ENCODE measurements at places on chromosomes 12 and 14.

- peaks cover 4% of the 10 kb centered on the region for H3K4me1 ChIP-seq
- no peaks in the 10 kb centered on the region for H3K27me3 ChIP-seq
- H3K27ac ChIP-seq, result no peak overlapping the region
- DNase-seq, result no peak
- no peaks in the 10 kb centered on the region for H3K36me3 ChIP-seq
Measured at GRCh38 chr14:77186911-77187648, 5.5 kb downstream of the TMEM63C start.

- H3K4me1 ChIP-seq, result no peaks in the 10 kb centered on the region
- no peak for DNase-seq
- H3K36me3 ChIP-seq, result no peaks in the 10 kb centered on the region
- no peak overlapping the region for H3K4me3 ChIP-seq
Measured at GRCh38 chr14:98665007-98665406, 607.0 kb downstream of the BCL11B start.

DNA sequence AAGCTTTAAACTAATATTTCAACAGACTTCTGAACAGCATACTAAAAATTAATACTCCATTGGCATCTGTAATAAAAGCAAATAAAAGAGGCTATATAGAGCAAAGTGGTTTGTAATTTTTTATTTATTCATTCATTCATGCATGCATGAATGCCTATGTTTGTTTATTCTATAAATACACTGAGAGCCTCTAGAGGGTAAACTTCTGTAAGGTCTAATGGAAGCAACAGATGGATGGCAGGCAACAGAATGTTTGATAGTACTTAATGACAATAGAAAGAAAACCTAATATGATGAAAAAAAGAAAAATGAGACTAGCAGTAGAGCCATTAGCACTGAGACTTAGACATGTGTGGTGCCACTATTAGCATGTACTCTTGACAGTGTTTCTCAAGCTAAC is 253.1 kb downstream of the CCDC91 start:
- no peak overlapping the region for H3K27ac ChIP-seq
- H3K4me3 ChIP-seq, result no peak overlapping the region
- no peaks in the 10 kb centered on the region for H3K36me3 ChIP-seq
- H3K4me1 ChIP-seq, result no peaks in the 10 kb centered on the region
- H3K27me3 ChIP-seq, result no peaks in the 10 kb centered on the region

DNA sequence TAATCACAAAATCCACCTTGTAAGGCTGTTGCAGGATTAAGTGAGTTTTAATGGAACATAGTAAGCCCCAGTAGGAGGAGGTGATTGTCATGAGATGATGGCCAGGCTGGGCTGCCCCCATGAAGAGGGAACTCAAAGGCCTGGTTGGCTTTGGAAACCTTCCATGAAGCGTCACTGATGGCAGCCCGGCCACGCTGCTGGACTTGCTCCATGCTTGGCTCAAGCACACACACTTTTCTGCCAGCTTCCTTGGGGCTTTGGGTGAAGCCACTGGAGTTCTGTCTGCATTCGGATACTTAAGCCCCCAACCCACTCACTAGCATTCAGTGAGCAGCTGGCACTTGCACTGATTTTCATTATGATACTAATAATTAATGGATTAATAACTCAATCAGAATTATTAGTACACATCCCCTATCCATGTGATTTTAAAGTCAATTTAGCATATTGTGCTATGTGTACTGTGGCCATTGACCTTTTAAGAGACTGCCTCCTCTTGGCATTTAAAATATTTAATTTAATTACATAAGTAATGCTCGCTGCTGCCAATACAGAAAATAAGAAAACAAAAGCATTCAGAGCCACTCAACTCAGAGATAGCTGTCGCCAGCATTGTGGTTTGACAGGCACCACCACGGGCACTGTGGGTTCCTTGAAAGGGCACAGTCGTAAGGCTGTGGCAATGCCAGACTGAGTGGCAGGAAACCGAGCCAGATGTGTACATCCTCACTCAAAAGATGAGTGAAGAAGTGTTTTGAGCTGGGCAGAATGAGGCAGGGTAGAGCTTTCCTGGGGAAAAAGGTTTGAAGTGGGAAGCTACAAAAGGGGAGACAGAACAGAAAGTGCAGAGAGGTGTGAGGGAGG is 15.9 kb downstream of the KRT85 start:
- no peaks in the 10 kb centered on the region for H3K27me3 ChIP-seq
- no peaks in the 10 kb centered on the region for H3K36me3 ChIP-seq
- no peak overlapping the region for H3K4me3 ChIP-seq
- no peak overlapping the region for H3K27ac ChIP-seq
- no peak for DNase-seq
- peaks cover 3% of the 10 kb centered on the region for H3K4me1 ChIP-seq

- peak; percentile 61 for DNase-seq
- H3K27me3 ChIP-seq, result no peaks in the 10 kb centered on the region
- H3K4me3 ChIP-seq, result no peak overlapping the region
- H3K36me3 ChIP-seq, result no peaks in the 10 kb centered on the region
Measured at GRCh38 chr12:96208346-96208745, 14.2 kb downstream of the ELK3 start.

- DNase-seq, result no peak
- peaks cover 15% of the 10 kb centered on the region for H3K4me1 ChIP-seq
- H3K4me3 ChIP-seq, result no peak overlapping the region
Measured at GRCh38 chr12:58529897-58530741, 390.2 kb downstream of the LRIG3 start.

- DNase-seq, result no peak
- peak overlapping the region; percentile 92 for H3K27ac ChIP-seq
- no peaks in the 10 kb centered on the region for H3K27me3 ChIP-seq
- H3K4me3 ChIP-seq, result no peak overlapping the region
- H3K4me1 ChIP-seq, result peaks cover 11% of the 10 kb centered on the region
Measured at GRCh38 chr12:5428332-5429221, 3.3 kb upstream of the NTF3 start.

DNA sequence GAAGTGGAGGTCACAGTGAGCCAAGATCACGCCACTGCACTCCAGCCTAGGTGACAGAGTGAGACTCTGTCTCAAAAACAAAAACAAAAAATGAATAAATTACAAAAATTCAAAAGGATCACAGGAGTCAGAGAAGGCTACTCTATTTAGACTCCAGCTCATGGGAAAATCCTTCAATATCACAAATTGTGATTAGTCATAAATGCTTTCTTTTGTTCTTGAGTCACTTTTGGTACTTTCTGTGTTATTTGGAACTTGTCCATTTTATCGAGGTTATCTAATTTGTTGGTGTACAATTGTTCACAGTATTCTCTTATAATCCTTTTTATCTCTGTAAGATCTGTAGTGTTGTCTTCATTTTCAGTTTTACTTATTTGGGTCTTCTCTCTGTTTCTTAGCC is 18.9 kb downstream of the ALDH2 start:
- H3K27ac ChIP-seq, result no peak overlapping the region
- no peak overlapping the region for H3K4me3 ChIP-seq
- H3K36me3 ChIP-seq, result peaks cover 70% of the 10 kb centered on the region
- H3K27me3 ChIP-seq, result no peaks in the 10 kb centered on the region
- H3K4me1 ChIP-seq, result no peaks in the 10 kb centered on the region

DNA sequence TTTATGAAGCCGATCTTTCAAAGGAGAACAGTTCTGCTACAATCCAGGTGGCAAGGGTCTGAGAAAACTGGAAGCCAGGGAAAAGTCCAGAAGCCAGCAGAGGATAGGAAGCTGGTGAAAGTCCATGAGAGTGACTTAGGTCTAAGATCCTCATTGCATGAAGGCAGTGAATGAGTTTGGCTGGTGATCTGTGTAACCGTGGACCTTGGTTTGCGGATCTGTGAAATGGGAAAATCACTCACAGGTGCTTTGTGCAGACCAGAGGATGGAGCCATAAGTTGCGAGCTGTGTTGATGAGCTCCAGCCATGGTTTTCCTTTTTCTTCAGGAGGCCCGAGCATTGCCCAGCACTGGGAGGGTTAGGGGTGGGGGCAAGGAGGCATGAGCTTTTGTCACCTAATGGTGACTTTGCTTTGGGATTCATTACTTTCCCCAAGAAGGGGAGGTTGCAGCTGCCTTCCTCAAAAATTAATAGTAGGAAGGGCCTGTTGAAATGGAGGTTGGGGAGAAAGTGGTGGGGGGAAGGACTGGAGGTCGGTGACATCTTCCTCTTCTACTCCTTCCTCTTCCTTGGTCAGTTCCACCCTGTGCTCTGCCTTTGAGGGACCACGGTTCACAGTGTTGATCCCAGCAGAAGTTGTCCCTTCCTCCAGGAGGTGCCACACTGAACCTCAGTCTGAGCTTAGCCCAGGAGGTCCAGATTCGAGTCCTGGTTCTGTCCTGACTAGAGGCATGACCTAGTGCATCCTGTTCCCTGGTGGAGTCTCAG is 20.3 kb upstream of the SERPINA6 start:
- no peak for DNase-seq
- H3K4me1 ChIP-seq, result no peaks in the 10 kb centered on the region
- H3K36me3 ChIP-seq, result no peaks in the 10 kb centered on the region
- no peak overlapping the region for H3K4me3 ChIP-seq
- H3K27ac ChIP-seq, result no peak overlapping the region
- no peaks in the 10 kb centered on the region for H3K27me3 ChIP-seq

DNA sequence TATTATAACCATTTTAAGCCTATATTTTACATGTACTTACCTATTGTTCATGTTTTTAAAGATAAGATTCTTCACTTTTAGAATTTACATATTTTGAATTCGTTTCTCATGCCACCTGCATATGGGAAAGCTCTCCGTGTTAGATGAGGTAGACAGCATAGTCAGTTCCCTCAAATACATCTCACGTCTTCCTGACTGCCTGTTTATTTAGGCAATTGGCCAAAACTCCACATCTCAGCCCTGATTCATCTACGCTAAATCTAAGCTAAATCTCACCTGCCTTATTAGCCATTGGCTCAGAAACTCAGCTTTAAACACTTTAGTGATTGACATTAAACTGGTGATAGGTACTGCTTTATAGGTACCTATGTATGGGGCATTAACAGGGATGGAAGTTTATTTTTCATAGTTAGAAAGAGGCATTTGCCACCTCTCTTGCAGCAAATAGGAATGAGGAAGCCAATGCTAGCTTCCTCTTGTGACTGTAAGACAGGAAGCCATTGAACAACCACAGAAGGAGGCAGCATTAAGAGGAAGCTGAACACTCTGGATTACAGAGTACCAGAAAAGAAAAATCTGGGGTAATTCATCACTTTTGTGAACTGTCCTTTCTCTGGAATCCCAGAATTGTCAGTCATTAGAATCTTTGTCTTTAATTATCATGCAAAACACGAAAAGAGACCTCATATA is 111.9 kb downstream of the LRFN5 start:
- no peaks in the 10 kb centered on the region for H3K27me3 ChIP-seq
- no peak for DNase-seq
- H3K4me1 ChIP-seq, result no peaks in the 10 kb centered on the region
- no peak overlapping the region for H3K27ac ChIP-seq

GRCh38 chr14:65566820-65567522 is 154.4 kb downstream of the FUT8 start:
- H3K27me3 ChIP-seq, result no peaks in the 10 kb centered on the region
- DNase-seq, result no peak
- no peaks in the 10 kb centered on the region for H3K36me3 ChIP-seq
- H3K27ac ChIP-seq, result no peak overlapping the region
- no peaks in the 10 kb centered on the region for H3K4me1 ChIP-seq

- H3K4me3 ChIP-seq, result no peak overlapping the region
- H3K27me3 ChIP-seq, result no peaks in the 10 kb centered on the region
- no peak for DNase-seq
- H3K27ac ChIP-seq, result no peak overlapping the region
- H3K4me1 ChIP-seq, result no peaks in the 10 kb centered on the region
Measured at GRCh38 chr12:115755725-115756085, 521.8 kb downstream of the MED13L start.

GRCh38 chr14:77375973-77376770 is 722 bp downstream of the TMED8 start:
- no peaks in the 10 kb centered on the region for H3K36me3 ChIP-seq
- no peaks in the 10 kb centered on the region for H3K27me3 ChIP-seq
- peak overlapping the region; percentile 79 for H3K27ac ChIP-seq
- peak; percentile 62 for DNase-seq
- H3K4me1 ChIP-seq, result peaks cover 12% of the 10 kb centered on the region

- H3K36me3 ChIP-seq, result no peaks in the 10 kb centered on the region
- no peaks in the 10 kb centered on the region for H3K27me3 ChIP-seq
- peak overlapping the region; percentile 35 for H3K27ac ChIP-seq
- H3K4me3 ChIP-seq, result no peak overlapping the region
- DNase-seq, result no peak
- H3K4me1 ChIP-seq, result no peaks in the 10 kb centered on the region
Measured at GRCh38 chr14:23916004-23916403, 37.6 kb upstream of the DHRS4 start.

DNA sequence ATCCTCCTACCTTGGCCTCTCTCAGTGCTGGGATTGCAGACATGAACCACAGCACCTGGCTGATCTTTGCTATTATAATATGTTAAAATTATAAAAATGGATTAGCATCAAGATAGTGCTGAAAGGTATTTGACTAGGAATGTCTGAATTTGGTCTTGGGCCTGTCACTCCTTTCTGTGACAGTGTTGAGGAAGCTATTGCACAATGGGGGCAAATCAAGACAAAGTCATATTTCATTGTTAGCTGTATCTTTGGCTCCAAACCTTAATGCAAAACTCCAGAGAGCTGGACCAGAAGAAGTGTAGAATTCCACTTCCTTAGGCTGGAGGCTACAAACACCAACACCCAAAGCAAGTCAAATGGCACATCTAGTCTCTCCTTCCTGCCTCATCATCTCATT is 42.2 kb downstream of the ZCRB1 start:
- no peaks in the 10 kb centered on the region for H3K27me3 ChIP-seq
- no peak overlapping the region for H3K4me3 ChIP-seq
- no peak overlapping the region for H3K27ac ChIP-seq
- DNase-seq, result no peak
- no peaks in the 10 kb centered on the region for H3K4me1 ChIP-seq

- no peaks in the 10 kb centered on the region for H3K27me3 ChIP-seq
- peaks cover 48% of the 10 kb centered on the region for H3K4me1 ChIP-seq
- peak overlapping the region; percentile 10 for H3K4me3 ChIP-seq
Measured at GRCh38 chr12:6225630-6226001, 25.4 kb downstream of the CD9 start.

DNA sequence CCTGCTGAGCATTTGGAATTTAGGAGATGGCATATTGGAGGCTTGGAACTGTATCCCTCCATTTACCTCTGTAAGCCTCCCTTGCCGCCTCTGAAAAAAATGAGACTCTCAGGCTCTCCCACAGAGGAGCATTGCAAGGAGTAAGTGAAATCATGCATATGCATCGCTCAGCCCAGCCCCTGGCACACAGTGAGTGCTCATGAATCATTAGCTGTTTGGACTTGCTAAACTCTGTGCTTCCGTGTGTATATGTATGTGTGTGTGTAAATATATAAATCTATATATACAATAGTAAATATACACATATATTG is 17.1 kb upstream of the TBX3 start:
- no peak overlapping the region for H3K27ac ChIP-seq
- peaks cover 19% of the 10 kb centered on the region for H3K27me3 ChIP-seq
- H3K4me3 ChIP-seq, result no peak overlapping the region

- no peaks in the 10 kb centered on the region for H3K27me3 ChIP-seq
- H3K36me3 ChIP-seq, result no peaks in the 10 kb centered on the region
- DNase-seq, result no peak
- no peaks in the 10 kb centered on the region for H3K4me1 ChIP-seq
Measured at GRCh38 chr14:71331403-71331802, 424.1 kb downstream of the PCNX1 start.
